Thymus (tissue), 14 donors: ENCODE measurements at places on chromosomes 7 and 10.
A peak's percentile ranks its signal among the peaks of the same experiment; 100 is the strongest.

DNA sequence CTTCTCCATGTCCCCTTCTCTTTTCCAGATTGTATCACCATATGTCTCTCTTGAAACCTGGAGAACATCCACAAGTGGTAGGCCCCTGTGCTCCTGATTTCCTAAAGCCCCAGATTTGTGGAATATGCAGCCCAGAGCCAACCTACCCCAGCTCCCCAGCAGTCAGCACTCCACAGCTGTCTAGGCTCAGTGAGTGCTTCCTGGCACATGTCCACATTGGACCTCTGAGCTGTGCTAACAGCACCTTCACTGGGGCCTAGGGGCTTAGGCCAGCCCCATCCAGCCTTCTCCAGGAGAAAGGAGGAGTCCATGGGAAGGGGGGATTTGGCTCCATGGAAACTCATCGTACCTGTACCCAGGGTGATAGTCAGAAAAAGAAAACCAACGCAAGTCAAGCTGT, 192.7 kb downstream of the FGFR2 start:
- DNase-seq: no peak

DNA sequence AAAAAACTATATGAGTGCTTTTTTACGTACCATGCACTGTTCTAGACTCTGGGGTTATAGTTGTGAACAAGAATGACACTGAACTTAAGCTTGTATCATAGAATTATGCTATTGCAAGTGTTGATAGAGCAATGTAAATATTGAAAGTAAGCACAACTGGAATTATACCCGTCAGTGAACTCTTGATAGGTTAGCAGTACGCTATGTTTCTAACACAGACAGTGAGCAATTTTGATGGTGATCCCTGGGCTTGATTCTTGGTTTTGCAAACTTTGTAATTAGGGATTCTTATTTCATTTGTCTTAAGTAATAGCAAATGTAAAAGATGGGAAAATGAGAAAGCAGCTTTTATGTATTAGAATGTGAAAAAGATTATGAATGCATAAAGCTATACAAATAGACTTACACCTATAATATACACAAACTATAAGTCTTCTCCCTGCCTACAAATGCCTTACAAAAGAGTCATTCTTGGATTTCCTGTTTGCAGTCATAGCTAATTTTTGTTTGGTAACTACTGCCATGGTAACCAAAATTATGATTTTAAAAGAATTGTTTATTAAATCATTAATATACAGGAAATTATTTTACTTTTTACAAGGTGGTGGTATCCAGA, 6.7 kb downstream of the TES start:
- no peak for DNase-seq

DNA sequence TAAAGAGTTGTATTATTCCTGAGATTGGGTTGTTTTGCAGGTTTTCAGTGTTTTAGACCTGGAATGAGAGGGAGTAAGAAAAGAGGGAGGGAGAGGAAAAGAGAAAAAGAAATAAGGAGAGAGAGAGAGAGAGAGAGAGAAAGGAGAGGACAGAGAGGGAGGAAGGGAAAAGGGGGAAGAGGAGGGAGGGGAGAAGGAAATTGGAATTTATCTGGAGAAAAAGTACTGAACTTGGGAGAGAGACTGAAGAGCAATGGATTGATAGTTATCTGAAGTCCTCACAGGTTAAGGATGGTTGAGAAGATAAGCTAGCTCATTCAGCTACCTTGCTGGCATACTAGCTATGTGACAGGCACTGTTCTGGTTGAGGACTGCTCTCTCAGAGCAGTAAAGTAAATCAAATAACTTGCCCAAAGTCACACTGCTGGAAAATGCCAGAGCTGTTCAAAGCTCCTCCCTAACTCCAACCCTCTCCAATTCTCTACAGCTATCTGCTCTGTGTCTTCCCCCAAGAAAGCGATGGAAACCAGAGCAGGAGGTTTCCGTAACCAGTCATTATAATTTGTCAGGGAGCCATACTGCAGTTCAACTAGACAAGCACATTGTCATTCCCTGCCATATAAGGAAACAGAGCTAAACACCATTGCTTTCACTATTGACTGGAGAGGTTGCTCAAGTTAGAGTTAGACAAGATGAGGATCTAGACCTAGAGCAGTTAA, 10.7 kb downstream of the CALD1 start:
- DNase-seq: no peak

- no peak for DNase-seq
Observed at GRCh38 chr10:21525367-21526187, at the start of gene SKIDA1. TSS of gene SKIDA1 (minus strand) at chr10:21525682. CDS start at chr10:21517822, 7,860 bp downstream.

DNA sequence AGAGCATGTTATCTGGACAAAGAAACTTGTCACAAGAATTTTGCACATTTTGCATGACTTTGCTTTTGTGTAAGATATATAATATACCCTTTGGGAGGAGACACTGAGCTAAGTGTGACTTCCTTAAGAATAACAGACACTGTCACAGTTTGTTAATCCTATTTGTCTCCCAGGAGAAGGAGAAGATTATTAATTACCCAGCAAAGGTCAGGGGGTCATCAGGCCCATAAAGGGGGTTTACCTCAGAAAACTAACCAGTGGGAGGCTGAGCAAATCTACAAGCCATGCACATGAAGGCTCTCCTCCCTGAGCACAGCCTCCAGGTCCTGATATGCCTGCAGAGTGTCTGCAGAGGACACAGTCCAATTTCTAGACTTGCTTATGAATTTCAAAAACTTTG, 10.1 kb upstream of the MET start:
- DNase-seq: no peak

GRCh38 chr7:46452561-46453135, 531.6 kb upstream of the IGFBP3 start:
- no peak for DNase-seq

DNA sequence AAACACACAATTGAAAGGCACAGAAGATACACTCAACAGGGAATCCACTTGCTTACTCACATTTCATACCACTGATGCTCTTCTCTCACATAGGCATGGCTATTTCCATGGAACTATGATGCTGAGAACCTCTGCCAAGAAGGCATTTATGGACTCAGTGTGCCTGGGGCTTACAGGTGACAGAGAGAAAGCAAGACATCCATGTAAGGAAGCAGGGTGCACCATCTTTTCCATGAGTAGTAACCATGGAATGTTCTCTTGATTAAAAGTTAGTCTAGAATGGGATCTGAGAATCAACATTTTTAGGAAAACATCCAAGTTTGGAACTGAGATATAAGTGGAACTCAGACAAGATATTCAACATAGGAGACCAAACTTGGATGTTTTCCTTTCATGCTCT, 52.5 kb upstream of the MACC1 start:
- DNase-seq: no peak

- no peak for DNase-seq
Observed at GRCh38 chr7:158016180-158017097, 571.2 kb downstream of the PTPRN2 start.

GRCh38 chr7:103894656-103895596, 94.5 kb downstream of the RELN start:
- no peak for DNase-seq

DNA sequence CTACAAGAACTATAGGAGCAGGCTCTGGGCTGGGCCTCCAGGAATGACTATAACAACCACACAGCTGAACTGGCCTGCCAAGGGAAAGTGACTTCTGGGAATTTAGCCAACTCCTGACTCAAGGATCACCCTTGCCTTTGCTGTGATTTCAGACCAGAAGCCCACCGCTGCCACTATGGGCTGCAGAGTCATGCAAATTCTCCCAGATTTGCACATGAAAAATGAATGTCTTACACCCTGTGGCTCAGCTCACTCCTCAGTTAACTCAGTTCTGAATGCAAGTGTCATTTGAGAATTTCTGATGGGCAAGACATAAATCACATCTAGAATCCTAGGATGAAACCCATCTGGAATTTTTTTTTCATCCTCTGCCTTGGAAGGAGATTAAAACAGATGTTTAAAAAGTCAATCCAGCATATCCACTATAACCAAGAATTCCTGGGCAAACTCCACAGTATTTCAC, 186.5 kb upstream of the BET1 start:
- no peak for DNase-seq

GRCh38 chr10:117135480-117136140, 2.5 kb downstream of the VAX1 start:
- no peak for DNase-seq

- DNase-seq: no peak
Observed at GRCh38 chr10:61071580-61071979, 127.6 kb upstream of the RHOBTB1 start.

- DNase-seq: no peak
Observed at GRCh38 chr10:14748441-14748840, 26.3 kb downstream of the FAM107B start.

DNA sequence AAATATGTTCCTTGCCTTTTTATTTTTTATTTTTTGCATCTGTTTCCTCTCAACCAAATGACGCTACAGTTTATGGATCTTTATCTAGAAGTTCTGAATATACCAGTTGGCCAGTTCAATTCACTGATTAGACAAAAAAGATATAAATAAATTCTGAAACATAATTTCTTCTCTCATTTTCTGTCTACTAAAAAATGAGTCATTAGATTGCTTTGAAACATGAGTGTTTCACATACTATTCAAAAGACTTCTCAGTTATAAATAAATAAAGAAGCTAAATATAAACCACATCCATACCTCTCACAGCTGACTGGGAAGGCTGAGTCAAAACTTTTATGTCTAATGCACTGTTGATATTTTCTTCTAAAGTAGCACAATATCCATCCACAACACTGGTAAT, 97.6 kb upstream of the GPR22 start:
- no peak for DNase-seq

DNA sequence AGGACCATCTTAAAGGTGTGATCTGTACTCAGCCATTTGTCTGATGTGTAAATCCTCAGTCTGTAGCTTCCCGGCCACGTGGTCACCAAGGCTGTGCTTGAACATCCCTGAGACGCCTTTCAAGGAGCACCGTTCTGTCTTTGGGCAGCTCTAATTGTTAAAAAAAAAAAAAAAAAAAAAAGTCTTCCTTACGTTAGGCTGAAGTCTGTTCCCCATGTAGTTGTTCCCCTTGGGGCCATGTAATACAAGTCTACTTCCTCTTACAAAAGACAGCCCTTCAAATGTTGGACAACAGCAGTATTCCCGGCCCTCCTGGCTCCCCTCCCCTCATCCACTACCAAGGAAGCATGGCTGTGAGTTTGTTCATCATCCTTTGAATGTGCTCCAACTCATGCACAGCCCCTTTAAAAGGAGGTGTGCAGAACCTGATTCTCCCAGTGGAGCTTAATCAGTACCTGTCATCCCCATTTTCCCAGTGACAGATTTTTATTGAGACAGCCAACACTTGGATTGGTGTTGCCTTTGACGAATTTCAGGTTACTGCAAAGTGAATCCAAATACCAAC, 392.2 kb upstream of the GALNT17 start:
- DNase-seq: no peak

GRCh38 chr10:50336140-50336539, 84.8 kb upstream of the ASAH2 start:
- no peak for DNase-seq

DNA sequence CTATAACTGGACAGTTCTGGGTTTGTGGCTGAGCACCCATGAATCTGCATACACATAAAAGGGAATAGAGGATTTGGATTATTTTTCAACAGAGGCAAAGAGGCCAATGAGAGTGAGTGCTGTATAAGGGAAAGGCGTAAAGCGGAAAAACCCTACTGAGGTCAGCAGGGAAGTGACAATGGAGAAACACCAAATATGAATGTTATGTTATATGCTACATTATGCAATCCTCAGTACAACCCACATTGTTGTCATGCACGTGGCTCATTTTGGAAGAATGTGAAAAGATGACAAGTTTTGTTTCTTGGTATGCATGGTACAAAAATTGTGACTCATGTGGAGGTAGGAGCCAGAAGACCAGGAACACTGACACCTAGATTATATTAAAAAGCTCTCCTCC, 113.6 kb upstream of the AMPH start:
- DNase-seq: no peak

- no peak for DNase-seq
Observed at GRCh38 chr10:48623607-48624132, 18.8 kb upstream of the ARHGAP22 start.

- no peak for DNase-seq
Observed at GRCh38 chr7:16028103-16028502, 341.6 kb upstream of the MEOX2 start.

GRCh38 chr10:60803433-60803832, 25.2 kb downstream of the CDK1 start:
- DNase-seq: no peak

DNA sequence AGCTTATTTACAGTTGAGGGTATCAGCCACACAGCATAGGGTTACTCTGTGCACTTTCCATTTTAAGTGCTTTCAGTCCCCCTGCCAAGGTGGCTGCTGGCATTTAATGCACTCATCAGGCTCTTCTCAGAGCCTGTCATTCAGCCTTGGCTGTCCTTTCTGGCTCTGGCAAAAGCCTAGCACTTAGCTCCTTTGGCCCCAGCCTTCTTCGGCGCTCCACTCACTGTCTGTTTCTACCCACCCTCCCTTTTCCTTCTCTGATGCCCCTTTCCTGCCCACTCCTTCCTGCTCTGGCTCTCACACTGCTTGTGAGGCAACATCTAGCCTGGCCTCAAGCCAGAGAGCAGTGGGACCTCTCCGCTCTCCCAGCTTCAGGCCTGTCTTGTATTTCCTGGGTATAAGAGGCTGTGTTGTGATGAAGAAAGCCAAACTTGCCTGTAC, 60.2 kb downstream of the WIPF3 start:
- DNase-seq: no peak

DNA sequence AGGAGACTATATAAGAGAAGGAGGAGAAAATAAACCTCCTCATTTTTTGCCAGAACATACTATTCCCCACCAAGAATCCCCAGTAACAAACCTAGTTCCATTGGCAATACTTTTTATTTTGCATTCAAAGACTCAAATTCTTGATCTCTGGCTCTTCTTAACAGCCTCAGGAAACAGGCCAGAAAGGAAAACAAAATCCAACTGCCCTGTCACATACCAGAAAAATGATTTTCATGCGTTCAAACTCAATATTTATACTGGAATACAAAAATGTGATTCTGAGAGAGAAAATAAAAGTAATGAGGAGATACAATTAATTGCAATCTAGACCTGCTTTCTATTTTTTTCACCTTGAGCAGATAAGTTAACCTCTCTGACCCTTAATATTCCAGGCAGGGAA, 435.9 kb upstream of the AUTS2 start:
- no peak for DNase-seq

DNA sequence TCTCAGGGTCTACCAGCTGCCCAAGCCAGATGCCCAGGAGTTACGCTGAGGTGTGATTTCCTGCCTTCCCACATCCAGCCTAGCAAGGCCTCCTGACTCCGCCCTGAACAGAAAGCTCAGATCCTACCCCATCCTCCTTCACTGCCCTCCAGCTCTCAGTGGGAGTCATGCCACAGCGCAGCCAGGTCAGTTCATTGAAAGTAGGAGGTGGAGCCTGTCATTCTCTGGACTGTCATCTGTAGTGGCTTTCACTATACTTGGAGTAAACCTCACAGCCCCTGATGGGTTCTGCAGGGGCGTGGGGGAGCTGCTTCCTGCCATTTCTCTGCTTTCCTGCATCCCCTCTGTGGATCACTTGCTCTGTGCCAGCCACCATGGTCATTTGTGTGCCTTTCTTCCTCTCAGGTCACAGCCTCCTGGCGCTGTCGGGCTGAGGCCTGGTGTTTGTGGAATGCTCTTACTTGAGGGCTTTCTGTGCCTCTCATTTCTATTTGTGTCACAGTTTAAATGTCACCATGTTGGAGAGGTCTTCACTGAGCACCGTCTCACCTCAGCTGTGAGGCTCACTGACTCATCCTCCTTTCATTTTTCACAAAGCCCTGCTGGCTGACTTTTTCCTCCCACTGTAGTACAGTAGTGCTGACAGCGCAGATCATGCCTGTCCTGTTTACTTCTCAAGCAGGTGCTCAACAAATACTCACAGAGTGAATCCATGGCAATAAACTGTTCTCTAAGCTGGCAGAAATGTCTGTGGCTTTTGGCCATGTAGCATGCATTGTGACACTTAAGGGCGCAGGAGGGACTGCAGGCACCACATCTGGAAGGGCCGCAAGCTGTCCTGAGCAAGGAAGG, 61.0 kb upstream of the TMEM248 start:
- DNase-seq: peak; percentile 44
